ENCODE measurements at places on chromosomes 12 and 14.

- DNase-seq, result no peak
These were observed 101.1 kb downstream of the BBS10 start for GRCh38 chr12:76247026-76247646.

GRCh38 chr14:21036751-21037150 lies 2.1 kb upstream of the RNASE13 start:
- no peak for DNase-seq

- DNase-seq, result peak; percentile 60
These were observed at the start of gene TMEM121 for GRCh38 chr14:105525861-105526775. Gene TMEM121, plus strand, starts transcription at chr14:105526583. Its CDS starts 2,252 bp downstream, at chr14:105528835.

DNA sequence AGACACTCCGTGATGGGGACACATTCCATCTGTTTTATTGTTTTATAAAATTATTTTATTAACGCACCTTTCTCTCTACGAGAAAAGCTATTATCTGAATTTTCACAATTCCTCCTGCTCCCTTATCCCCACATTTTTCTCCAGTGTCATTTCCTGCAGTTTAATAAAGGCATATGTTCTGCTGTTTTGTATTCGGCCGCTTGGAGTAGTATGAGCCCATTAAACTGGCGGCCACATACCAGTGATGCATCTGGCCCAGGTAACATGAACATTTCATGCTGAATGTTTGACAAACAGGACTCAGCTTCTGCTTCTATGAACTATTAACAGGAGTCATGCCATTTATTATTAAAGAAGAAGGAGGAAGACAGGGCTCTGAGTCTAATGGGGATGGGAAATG lies 511.0 kb downstream of the TMEM121 start:
- DNase-seq, result no peak

DNA sequence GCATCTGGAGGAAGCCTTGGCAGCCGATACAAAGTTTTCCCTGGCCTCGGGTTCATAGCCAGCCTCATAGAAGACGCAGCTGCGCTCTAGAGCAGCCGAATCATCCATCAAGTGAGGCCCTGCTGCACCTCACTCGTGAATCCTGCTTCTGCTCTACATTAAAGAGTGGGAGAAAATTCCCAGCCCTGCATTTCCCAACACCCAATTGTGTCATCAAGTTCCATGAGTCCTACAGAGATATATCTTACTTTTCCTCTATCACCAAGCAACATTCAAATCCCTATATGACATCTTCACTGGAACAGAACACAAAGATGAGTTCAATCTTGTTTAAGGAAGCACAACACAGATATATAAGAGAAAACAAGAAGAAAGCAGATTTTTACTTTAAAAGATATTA lies 139.3 kb downstream of the TTC7B start:
- DNase-seq, result no peak

GRCh38 chr14:55884819-55885218 lies 233.4 kb upstream of the PELI2 start:
- no peak for DNase-seq

- DNase-seq, result no peak
These were observed 35.4 kb downstream of the TESPA1 start for GRCh38 chr12:54949073-54949711.

GRCh38 chr14:55535516-55536203 lies 44.3 kb upstream of the KTN1 start:
- no peak for DNase-seq

GRCh38 chr12:84336231-84336630 lies 576.4 kb downstream of the SLC6A15 start:
- DNase-seq, result no peak
